ENCODE measurements at places on chromosomes 2 and 18. TPM values are rescaled to one million over a fixed set of nuclear protein-coding genes. Genes with fewer than 3 reads are reported as not detected.

GRCh38 chr18:46452820-46453219, 204.2 kb downstream of the LOXHD1 start:
- H3K27ac ChIP-seq = no peak overlapping the region
- H3K36me3 ChIP-seq = peaks cover 2% of the 10 kb centered on the region

DNA sequence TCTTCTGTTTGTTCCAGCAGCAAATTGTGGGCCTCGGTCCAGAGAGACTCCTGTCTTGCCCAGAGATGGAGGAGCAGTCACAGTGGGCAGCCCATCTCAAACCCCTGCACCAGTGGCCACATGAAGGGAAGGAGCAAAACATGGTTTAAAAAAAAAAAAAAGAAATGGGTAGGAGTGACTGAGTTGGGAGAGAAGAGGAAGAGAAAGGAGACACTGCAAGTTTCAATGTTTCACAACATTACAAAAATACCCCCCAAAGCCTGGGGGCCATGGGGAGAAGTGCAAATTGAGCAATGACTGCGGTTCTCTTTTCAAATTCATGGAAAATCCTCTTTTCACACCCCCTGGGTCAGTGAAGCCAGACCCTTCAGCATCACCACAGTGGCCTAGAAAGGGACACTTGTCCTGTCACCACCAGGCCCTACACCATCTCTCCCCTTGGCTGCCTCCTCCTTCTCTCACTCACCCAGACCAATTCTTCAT, 117.1 kb downstream of the ZFP36L2 start:
- H3K27ac ChIP-seq = peak overlapping the region; percentile 62
- no peak overlapping the region for H3K4me3 ChIP-seq
- DNase-seq = no peak
- no peaks in the 10 kb centered on the region for H3K36me3 ChIP-seq

DNA sequence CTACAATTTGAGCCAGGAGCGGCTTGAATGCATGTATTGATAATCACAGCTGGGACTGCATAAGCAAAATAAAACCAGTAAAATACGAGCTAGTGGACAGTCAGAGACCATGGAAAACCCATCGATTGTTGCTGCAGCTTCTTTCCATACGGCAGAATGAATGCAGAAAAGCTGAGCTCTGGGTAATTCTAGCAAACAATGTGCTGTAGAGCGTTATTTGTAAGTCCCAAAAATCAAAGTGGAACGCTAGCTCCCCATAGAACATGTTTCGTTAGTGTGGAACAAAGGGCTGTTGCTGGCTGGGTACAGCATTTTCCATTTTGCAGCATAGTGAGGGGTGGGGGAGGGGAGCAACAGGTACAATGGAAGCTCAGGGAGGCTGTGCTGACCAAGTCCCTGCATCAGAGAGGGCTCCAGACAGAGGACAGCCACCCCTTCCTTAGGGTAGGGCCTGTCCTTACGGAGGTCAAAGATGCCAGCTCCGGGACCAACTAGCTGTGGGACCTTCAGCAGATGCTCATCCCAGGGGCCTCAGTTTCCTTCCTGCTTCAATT, 74.1 kb downstream of the BOD1L2 start:
- no peaks in the 10 kb centered on the region for H3K36me3 ChIP-seq
- H3K4me3 ChIP-seq = no peak overlapping the region
- no peak overlapping the region for H3K27ac ChIP-seq
- peaks cover 23% of the 10 kb centered on the region for H3K4me1 ChIP-seq
- DNase-seq = no peak
- H3K27me3 ChIP-seq = no peaks in the 10 kb centered on the region

GRCh38 chr18:79580498-79581171, 99.0 kb upstream of the CTDP1 start:
- DNase-seq = no peak
- no peaks in the 10 kb centered on the region for H3K4me1 ChIP-seq
- H3K36me3 ChIP-seq = no peaks in the 10 kb centered on the region
- H3K4me3 ChIP-seq = no peak overlapping the region
- H3K27ac ChIP-seq = no peak overlapping the region

GRCh38 chr2:134671513-134671912, 47.3 kb downstream of the TMEM163 start:
- H3K27me3 ChIP-seq = peaks cover 25% of the 10 kb centered on the region
- no peak overlapping the region for H3K4me3 ChIP-seq
- peaks cover 1% of the 10 kb centered on the region for H3K36me3 ChIP-seq
- no peak for DNase-seq
- H3K4me1 ChIP-seq = peaks cover 7% of the 10 kb centered on the region

- H3K4me1 ChIP-seq = no peaks in the 10 kb centered on the region
- H3K4me3 ChIP-seq = no peak overlapping the region
- no peaks in the 10 kb centered on the region for H3K36me3 ChIP-seq
- no peak for DNase-seq
- H3K27me3 ChIP-seq = peaks cover 3% of the 10 kb centered on the region
These were observed 112.4 kb upstream of the SLC66A3 start for GRCh38 chr2:11042841-11043240.

Gene CFAP65
- total RNA-seq = 0.67 TPM

Gene SLC39A10
- 181 TPM for total RNA-seq

Gene TCF7L1
- 57.2 TPM for total RNA-seq

Gene ALPI
- not detected for total RNA-seq

Measured in progenitor cell of endocrine pancreas (in vitro differentiated cells).